Stimulated activated naive CD8-positive, alpha-beta T cell treated with anti-CD3 and anti-CD28 coated beads, Interleukin-15, amount 100 ng/mL, for 72 hours (primary cell): ENCODE measurements at places on chromosomes 12 and 14.
A peak's percentile ranks its signal among the peaks of the same experiment; 100 is the strongest.

DNA sequence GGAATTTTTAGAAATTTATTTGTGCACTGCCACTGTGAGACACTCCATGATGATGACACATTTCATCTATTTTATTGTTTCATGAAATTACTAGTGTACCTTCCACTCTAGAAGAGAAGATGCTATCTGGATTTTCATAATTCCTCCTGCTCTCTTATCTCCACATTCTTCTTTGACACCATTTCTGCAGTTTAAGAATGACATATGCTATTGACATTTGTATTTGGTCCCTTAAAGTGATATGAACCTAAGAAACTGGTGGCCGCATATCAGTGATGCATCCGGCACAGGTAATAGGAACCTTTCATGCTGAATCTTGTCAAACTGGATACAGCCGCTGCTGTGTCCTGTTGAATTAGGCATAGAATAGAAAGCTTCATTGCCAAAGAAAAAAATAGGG lies 696.3 kb downstream of the TMEM121 start:
- no peak for DNase-seq

DNA sequence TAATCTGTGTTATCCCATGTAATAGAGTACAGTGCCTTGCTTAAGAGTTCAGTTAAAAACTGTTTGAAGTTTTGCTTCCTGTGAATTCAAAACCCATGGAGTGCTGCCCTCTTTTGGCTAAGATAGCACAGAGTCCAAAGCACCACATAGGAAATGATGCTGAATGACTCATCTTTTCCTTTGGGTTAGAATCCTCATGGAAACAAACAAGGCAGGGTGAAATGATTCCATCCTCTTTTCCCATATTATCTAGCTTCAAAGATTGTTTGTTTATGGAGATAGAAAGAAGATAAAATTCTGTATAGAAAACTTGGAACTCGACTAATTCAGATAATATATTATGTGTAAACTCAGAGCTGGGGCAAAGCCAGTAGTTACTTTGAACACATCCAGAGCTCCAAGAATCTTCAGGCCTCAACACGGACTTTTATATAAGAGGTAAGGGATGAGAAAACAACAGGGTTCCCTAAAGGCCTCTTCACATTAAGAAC lies 87.4 kb downstream of the OTOGL start:
- DNase-seq: no peak

- DNase-seq: no peak
These were observed 289.8 kb downstream of the EGLN3 start for GRCh38 chr14:33661101-33661500.

GRCh38 chr12:115450017-115450416 lies 766.0 kb upstream of the TBX3 start:
- no peak for DNase-seq

- DNase-seq: no peak
These were observed 18.6 kb upstream of the PRKAB1 start for GRCh38 chr12:119649202-119649808.

DNA sequence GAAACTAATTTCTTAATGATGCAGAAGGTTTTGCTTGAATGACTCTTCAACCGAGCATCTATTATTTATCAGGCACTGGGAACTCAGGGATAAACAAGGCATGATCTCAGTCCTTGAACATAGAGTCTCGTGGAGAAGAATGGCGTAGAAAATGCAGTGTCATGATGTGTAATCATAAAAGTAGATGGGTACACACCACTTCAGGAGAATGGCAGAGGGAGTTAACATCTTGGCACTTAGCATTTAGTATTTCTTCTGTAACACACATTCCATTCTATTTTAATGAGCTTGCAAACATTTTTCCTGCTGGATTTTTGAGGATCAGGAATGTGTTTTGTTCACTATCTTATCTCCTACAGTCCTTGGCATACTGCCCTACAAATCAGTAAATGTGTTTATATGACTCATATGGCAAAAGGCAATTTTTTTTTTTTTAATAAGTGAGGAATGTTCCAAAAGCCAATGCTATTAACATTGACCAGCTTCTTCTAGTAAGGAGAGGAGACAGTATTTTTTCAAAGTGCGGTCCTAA lies 3.8 kb downstream of the TXNRD1 start:
- DNase-seq: no peak

GRCh38 chr12:57418255-57418654 lies 12.6 kb downstream of the R3HDM2 start:
- DNase-seq: no peak

DNA sequence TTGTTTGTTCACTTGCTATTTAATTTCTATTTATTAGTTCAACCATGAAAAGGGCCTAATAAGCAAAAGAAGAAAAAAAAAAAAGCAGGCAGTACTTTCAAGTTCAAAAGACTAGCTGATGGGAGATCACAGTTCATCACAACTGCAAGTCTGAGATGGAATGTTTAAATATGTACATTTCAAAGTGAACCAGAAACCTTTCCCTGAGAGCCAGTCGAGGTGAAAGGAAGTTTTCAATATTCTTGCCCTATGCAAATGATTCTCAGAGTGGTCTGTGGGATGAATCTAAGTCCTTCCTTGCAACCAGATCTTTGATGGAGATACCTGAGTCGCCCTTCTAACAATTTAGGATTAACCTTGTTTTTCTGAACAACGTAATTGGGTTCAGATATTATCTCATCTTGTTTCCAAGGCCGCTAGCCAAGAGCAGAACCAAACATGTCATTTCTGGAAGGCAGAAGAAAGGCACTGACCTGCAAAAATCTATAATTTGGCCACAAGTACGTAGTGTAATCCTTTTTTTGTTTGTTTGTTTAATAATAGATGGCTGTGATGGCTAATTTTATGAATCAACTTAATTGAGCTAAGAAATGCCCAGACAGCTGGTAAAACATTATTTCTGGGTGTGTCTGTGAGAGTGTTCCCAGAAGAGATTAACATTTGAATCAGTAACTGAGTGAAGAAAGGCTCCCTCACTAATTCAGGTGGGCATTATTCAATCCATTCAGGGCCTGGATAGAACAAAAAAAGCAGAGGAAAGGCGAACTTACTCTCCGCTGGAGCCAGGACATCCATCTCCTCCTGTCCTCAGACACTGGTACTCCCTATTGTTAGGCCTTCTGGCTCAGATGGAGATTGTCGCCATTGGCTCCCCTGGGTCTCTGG lies 171.1 kb upstream of the TMPO start:
- no peak for DNase-seq

DNA sequence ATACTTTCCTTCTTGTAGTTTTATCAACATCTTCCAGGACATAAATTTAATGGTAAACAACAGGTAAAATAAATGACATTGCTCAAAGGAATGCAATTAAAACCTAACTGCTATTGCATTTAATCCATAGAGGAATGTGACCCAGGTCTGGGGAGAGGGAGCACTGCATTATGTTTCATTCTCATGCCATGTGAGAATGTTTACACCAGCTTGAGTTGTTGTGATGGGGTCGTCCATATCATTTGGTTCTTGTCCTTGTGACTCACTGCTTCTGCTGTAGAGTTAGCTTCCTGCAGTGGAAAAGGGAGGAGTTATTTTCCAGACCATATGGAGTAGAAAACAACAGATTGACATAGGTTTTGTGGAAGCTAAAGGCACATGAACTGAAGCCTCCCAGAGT lies 129.3 kb upstream of the PMCH start:
- DNase-seq: no peak

DNA sequence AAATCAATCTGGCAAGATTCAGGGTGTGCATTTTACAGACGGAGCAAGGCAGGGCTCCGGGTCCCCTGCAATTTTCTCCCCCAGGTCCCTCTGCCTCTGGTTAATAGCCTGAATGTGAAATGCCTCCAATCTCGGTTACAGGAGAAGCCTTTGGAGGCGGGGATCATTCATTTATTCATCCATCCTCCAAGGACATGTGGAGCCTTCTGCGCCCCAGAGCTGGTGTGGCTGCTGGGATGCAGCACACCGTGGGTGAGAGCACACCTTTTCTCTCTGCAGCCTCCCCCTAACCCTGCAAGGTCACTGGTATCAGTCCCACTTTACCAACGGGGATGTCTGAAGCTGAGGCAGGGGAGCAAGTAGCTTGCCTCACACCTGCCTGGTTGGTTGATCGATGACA lies 35.4 kb downstream of the CMKLR1 start:
- DNase-seq: no peak

DNA sequence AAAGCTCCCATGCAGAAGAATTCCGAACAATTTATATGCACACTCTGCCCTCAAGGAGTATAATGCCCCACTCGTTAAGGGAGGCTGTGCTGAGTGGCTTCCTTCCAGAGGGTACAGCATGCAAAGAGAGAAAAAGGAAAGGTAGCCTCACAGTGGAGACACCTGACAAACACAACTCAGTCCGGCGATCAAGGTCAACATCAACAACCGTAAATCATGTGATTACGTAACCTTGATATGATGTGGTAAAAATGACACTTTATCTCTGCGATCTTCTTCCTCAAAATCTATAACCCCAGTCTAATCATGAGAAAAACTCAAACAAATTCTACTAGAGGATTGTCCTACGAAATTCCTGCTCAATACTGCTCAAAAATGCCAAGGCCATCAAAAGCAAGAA lies 400.5 kb upstream of the CCDC196 start:
- DNase-seq: no peak

- DNase-seq: no peak
These were observed 15.4 kb downstream of the C1S start for GRCh38 chr12:7075939-7076338.

- DNase-seq: no peak
These were observed 94.5 kb downstream of the CALM1 start for GRCh38 chr14:90491221-90491885.

DNA sequence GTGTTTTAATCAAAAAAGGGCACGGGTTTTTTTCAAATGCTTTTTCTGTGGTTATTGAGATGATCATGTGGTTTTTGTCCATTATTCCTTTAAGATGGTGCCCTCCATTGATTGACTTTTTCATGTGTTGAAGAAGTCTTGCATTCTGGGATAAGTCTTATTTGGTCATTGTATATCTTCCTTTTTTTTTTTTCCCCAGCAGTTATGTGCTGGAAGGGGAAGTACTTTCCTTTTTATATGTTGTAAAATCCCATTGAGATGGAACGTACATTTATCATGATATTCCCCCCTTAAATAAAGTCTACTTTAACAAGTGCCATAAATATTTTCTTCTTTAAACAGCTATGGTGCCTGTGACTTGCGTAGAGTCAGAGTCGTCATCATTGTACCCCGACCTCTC lies 24.8 kb upstream of the MUCL1 start:
- no peak for DNase-seq

DNA sequence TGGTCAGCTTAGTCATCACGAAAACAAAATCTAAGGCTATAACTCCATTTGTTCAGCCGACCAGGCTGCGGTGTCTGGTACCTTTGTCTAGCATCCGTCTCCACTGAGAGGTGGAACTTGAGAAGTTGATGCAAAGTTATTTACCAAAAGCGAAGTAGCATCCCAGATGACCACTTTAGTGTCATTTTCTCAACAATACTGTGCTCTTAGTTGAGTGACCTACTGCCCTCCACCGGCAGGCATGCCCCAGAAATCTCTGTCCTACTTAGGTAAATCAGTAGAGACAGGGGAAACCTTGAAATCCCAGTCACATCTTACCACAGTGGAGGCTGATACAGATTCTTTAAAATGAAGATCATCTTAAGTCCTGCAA lies 1.3 kb upstream of the ST8SIA1 start:
- DNase-seq: no peak

DNA sequence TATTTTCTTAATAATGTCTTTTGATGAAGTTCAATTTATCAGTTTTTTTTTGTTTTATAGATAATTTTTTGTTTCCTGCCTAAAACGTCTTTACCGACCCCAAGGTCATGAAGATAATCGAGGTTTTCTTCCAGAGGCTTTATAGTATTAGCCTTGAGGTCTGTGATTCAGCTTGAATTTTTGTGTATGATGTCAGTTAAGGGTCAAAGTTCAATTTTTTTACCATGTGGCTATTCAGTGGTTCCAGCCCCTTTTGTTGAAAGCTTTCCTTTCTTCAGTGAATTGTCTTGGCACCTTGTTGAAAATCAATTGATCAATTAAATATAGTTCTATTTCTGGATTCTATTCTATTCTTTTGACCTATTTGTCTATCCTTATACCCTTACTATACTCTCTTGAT lies 3.2 kb upstream of the MGST1 start:
- DNase-seq: no peak

DNA sequence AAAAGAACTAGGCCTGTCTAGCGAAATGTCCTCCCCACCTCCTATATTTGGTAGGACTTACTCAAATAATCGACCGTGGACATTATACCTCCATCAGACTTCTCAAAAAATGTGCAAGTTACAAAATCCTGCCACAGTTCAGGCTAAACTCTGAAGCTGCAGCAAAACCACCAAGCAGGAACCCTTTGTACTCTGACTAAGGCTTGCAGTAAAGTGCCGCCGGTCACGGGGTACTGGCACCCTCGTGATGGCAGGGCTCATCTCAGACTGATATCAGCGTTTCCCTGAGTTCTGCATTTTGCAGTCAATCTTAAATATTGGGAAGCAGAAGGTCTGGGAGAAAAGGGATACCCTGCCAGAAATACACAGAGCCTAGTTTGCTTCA lies 17.1 kb downstream of the SLC11A2 start:
- peak; percentile 30 for DNase-seq

- DNase-seq: no peak
These were observed 41.8 kb upstream of the CCDC196 start for GRCh38 chr14:66444271-66444927.

GRCh38 chr14:70807898-70808415 lies 1.4 kb downstream of the MAP3K9 start:
- peak; percentile 62 for DNase-seq

DNA sequence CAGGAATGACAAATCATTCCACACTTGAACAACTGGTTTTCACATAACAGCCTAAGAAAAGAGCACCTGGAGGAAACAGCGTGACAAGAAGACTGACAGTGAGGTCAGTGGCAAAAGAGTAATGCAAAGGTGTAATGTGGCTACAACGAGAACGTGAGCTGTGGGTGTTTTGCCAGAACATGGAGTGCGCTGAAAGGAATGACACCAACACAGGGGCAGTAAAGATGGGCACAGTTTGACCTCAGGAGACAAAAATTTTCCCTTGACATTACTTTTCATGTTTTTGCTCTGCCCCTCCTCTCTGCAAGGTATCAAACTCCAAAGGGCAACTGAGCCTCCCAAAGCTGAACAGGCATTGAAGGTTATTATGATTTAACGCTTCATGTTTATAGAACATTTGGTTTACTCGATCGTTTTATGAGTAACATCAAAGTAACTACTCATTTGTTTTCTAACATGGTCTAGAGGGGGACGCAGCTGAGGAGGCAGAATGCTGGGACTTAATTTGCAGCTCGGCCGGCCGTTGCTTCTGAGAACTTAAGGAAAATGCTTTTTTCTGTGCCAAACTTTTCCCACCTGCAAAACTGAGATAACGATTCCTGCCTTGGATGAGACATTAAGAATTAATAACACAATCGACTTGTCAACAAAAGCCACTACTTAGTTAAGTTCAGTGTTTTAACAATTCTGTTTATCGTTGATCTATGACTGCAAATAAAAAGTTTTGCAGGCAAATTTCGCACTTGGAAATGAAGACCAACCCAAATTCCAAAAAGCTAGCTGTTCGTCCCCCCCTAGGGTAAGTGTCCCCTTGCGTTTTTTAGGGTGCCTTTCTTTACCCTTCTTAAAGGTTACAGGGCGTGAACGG lies 954 bp downstream of the HAUS4 start:
- no peak for DNase-seq
